ENCODE measurements at places on chromosomes 1 and 21. TPM values are rescaled to one million over a fixed set of nuclear protein-coding genes. Genes with fewer than 3 reads are reported as not detected.

The CFAP107 gene
- total RNA-seq = not detected

The CFHR4 gene
- total RNA-seq = not detected

The RHD gene
- total RNA-seq = not detected

The JAM2 gene
- not detected for total RNA-seq

The TTC22 gene
- 4.5 TPM for total RNA-seq

The TNNT2 gene
- total RNA-seq = not detected

The ETV3L gene
- total RNA-seq = not detected

The SFPQ gene
- total RNA-seq = 766 TPM

The GPR25 gene
- total RNA-seq = 3.3 TPM

The FCRL6 gene
- 0.28 TPM for total RNA-seq

The OR6N1 gene
- total RNA-seq = not detected

The LCE1D gene
- total RNA-seq = not detected

The DDAH1 gene
- not detected for total RNA-seq

The C1orf141 gene
- not detected for total RNA-seq

The SLAMF7 gene
- 0.69 TPM for total RNA-seq

The RRP1 gene
- 29.0 TPM for total RNA-seq

The CYP2J2 gene
- 0.33 TPM for total RNA-seq

The SPRR5 gene
- total RNA-seq = not detected

The TNFRSF14 gene
- total RNA-seq = 191 TPM

The FOXD3 gene
- not detected for total RNA-seq

The ARHGEF11 gene
- total RNA-seq = 13.7 TPM

The SHISAL2A gene
- 25.9 TPM for total RNA-seq

The FCRL2 gene
- total RNA-seq = 0.20 TPM

The LIX1L gene
- 21.5 TPM for total RNA-seq

The FAM3B gene
- total RNA-seq = not detected

Data from CD4-positive, alpha-beta T cell (primary cell).